Activated CD8-positive, alpha-beta memory T cell treated with anti-CD3 and anti-CD28 coated beads for 4 hours (primary cell): ENCODE measurements at places on chromosomes 16 and 17.
A peak's percentile ranks its signal among the peaks of the same experiment; 100 is the strongest.

DNA sequence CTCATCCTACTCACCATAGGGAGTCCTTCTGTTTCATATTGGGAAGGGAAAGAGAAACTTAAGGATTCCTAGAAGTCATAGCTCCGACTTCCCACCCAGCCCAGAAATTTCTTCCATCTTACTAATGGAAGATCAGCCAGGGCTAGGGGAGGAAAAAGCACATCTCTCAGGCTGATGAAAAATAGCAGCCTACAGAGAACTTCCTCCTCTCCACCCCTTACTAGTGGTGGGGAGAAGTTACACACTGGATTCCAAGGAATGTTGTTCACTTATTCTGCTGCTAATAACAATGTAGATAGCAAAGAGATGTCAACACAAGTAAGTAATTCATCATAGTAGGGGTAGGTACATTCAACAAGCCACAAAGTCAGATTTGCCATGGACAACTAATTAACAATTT lies 94.4 kb downstream of the SPACA3 start:
- DNase-seq: no peak

- DNase-seq: no peak
These were observed 585 bp downstream of the WRAP53 start for GRCh38 chr17:7688808-7689316.

- no peak for DNase-seq
These were observed 741 bp upstream of the TLCD3A start for GRCh38 chr17:731644-732066.

GRCh38 chr17:77944390-77945222 lies 13.9 kb upstream of the TNRC6C start:
- DNase-seq: no peak

DNA sequence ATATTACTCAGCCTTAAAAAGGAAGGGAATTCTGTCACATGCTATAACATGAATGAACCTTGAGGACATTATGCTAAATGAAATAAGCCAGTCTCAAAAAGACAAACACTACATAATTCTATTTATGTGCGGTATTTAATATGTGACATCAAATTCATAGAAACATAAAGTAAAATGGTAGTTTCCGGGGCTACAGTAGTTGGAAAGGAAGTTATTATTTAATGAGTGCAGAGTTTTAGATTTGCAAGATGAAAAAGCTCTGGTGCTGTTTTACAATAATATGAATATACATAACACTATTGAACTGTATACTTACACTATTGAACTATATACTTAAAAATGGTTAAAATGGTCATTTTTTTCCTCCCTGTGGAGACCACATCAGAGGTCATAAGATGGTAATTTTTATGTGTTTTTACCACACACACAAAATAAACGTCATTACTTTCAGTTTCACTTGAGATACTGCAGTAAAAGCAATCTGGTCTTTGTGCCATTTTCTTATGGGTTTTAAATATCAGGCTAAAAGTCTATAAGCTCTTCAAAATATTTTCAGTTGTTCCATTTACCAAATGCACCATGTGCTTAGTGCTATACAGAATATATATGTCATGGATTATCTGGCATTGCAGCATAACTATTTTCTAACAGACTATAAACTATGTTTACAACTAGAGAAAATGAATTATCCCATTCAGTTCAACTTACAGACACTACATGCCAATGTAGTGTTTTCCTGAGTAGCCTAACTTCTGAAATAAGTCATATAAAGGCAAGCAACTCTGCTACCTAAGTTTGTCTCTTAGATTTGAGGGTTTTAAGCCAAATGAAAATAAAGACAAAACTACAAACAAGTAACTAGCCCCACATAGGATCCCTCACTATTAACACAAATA lies 90.9 kb downstream of the SPAG9 start:
- DNase-seq: no peak

GRCh38 chr17:61817452-61817851 lies 45.9 kb downstream of the BRIP1 start:
- DNase-seq: no peak

DNA sequence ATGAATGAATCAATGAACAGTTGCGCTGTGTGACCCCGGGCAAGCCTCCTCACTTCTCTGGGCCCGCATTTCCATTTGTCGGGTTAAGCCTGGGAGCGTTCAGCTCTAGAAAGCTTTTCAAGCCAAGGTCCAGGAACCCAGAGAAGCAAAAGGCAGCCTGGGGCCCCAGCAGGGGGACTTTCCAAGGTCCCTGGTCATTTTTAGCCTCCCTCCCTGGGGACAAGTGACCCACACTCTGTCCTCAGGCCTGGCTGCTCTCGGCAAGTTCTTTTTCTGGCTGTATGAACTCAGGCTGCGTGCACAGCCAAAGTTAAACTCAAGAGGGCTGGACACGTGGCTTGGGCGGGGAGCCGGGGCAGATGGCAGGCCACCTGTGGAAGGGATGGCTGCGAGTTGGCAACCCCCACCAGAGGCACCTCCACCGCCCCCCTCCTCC lies 41.4 kb upstream of the CIBAR2 start:
- DNase-seq: no peak

DNA sequence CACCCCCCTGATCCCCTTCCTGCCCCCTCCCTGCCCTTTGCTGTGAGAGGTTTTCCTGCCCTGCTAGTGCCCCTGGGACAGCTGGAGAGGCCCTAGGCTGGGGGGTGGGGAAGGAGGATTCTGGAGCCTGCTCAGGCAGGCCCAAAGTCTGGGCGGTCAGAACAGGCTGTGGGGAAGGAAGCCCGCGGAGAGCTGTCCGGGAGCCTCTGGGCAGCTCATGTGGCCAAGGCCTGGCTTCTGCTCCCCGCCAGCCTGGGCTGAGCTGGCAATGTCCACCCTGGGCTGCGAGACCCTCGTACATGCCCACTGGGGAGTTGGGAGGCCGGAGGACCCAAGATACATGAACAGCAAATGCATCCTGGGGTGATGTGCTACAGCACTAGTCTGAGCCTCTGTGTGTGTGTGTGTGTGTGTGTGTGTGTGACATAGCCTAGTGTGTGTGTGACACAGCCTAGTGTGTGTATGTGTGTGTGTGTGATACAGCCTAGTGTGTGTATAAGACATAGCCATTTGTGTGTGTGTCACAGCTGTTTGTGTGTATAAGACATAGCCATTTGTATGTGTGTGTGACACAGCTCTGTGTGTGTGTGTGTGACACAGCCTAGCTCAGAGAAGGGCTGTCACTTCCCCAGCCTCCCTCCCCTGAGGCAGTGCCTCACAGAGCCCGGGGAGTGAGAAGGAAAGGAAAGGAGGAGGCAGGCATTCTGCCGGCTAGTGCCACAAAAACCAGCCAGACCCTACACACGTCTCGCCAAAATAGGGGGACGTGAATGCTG lies 201.4 kb upstream of the CIBAR2 start:
- DNase-seq: no peak

- DNase-seq: no peak
These were observed 18.8 kb downstream of the ALOX15B start for GRCh38 chr17:8057691-8058114.

DNA sequence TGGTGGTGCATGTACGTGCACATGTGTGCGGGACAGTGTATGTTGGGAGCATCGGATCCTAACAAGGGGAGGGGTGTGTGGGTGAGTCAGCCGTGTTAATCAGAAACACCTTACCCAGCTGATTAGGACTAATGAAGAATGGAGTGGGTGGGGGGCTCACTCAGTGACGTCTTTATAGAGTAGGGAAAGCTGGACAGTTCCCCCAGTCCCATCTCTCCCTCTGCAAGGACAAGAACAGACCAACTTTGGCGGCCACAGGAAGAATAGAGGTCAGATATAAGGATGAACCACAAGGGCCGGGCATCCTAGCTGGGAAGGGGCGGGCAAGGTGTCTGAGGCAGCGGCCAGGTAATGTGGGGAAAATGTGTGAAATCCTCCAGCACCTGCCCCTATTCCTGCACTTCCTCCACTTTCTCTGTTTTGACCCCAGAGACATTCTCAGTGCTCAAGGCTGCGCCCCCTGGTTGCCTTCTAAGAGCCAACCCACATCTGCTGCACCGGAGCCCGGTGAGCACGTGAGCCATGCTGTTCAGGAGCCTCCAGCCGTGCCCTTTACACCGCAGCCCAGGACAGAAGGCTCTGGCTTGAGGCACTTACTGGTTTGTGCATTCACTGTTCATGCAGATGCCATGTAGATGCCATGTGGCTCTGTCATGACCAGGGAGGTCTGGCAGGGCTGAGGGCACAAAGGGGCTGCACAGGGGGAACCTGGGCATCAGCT lies 18.9 kb upstream of the TBX21 start:
- no peak for DNase-seq

GRCh38 chr17:37831492-37831891 lies 86.6 kb upstream of the HNF1B start:
- no peak for DNase-seq

DNA sequence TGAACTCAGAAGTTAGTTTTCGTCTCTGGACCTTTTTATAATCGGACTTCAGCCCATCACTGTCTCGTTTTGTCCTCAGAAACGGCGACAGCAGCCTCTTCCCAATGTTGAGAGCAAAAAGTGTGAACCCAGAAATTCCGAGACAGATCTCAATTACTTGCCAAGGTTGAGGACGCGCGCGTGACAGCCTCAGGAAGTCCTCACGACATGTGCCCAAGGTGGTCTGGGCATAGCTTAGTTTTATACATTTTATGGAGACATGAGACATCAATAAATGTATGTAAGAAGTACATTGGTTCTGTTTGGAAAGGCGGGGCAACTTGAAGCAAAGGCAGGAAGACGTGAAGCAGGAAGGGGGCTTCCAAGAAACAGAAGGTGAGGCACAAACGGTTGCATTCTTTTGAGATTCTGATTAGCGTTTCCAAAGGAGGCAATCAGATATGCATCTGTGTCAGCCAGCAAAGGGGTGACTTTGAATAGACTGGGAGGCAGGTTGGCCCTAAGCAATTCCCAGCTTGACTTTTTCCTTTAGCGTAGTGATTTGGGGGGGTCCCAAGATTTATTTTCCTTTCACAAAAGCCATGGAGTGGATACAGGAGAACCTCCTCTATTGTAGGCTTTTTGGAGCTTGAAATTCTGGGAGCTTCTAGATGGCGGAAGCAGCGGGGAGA lies 583 bp upstream of the ZNF747 start:
- no peak for DNase-seq

- no peak for DNase-seq
These were observed 571 bp upstream of the NME1 start for GRCh38 chr17:51152766-51153209.

DNA sequence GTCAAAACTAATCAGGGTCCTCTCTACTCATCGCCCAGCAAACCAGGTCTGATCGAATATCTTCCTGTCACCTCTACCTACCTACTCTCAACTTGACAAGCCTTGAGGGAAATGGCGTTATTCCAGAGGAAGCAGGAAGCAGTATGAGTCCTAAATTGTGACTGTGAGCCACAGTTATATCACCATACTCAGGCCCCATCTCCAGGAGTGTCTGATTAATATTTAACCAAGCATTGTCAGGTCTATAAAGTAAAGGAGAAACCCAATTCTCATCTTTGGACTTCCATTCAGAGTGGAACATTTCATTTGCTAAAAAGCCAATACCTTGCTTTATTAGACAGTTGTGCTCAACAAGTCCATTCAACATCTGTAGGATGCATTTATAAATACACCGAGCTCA lies 17.8 kb upstream of the CLEC3A start:
- DNase-seq: no peak

DNA sequence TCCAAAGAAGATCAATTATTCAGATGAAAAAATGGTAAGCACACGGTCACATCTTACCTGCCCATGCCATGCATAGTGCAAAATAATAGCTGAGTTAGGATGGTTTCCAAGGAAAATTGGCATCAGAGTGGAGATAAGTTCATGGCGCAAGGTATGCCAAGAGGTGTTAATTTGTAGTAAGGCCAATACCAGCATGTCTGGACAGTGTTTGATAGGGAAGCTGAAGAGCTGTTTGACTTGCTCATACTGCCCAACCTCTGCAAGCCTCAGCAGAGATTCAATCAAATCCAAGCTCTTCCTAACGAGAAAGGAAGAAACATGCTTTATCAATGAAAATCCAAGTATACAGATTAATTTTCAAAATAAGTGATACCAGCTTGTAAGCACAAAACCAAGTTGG lies 51.0 kb downstream of the CNOT1 start:
- DNase-seq: no peak

DNA sequence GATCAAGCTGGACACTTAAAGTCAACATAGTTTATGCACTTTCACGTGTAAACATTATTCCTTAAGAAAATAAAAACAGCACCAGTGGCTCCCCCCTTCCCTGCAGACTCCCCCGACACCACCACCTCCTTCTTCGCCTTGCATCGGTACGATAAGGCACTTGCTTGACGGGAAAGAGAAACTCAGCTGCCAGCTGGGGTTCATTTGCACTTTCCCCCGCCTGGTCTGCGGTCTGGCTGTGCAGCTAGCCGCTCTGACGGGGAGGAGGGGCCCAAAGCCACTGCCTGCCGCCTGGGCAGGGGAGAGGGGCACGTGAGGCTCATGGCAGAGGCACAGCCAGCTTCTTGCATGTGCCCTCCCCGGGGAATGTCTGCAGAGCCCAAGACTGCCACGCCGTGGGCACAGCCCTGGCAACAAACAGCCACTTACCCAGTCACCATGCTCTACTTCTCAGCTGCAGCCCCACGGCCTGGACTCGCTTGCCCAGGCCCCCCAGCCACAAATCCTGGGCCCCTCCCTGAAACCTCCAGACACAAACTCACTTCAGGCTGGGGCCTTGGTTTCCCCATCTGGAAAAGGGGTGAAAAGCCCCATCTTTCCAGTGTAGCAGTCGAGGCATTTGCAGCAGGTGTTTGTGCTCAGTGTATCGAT lies 16.5 kb upstream of the PRM1 start:
- DNase-seq: peak; percentile 33

DNA sequence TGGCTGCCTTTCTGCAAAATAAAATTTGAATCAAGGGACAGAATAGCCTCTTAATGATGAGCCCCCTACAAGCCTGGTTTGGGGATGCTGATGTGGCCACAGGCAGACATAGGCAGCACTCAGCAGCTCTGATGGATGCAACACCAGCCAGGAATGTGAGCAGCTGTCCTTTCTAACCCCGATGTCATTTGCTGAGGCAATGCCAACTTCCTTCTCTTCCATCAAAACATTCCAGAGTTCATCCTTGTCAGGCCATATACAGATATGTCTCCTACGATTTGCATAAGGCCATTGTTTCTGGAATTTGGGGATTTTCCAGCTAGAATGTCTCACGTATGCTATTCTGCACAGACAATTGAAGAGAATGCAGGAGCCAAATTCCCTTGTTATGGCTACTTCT lies 52.1 kb upstream of the MYOCD start:
- DNase-seq: no peak

DNA sequence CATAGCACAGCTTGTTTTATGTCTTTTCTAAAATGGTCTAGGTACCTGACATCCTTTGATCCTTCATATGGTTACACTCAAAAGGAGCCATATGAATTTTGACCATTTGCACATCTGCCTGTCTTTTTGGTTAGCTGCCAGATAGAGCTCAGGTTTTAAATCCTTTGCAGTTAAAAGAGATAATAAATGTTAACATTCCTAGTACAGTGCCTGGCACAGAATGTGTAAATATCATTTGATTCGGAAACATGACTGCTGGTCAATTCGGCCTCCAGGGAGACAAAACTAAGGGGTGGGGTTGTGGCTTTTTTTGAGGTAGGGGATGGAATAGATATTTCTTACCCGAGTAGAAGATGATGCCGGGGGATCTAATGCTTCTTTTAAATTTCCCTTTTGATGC lies 64.2 kb downstream of the FTO start:
- no peak for DNase-seq

DNA sequence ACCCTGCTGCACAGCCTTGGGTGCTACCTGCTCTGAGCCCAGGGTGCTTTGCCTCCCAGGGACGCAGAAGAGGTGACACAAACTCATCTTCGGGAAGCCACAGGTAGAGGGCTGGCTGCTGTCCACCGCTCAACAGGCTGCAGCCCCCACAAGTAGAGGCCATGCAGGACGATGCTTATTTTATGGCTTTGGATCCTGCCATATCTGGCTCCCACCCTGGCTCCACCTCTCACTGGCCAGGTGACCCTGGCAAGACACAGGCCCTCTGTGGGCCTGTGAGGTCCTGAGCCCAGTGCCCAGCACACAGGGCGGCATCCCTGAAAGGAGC lies 11.3 kb upstream of the BCAR1 start:
- no peak for DNase-seq
